Stimulated activated CD4-positive, alpha-beta T cell treated with anti-CD3 and anti-CD28 coated beads, TNF-alpha, amount 100 ng/mL, for 1 hour (primary cell): ENCODE measurements at places on chromosomes 13 and 19.

DNA sequence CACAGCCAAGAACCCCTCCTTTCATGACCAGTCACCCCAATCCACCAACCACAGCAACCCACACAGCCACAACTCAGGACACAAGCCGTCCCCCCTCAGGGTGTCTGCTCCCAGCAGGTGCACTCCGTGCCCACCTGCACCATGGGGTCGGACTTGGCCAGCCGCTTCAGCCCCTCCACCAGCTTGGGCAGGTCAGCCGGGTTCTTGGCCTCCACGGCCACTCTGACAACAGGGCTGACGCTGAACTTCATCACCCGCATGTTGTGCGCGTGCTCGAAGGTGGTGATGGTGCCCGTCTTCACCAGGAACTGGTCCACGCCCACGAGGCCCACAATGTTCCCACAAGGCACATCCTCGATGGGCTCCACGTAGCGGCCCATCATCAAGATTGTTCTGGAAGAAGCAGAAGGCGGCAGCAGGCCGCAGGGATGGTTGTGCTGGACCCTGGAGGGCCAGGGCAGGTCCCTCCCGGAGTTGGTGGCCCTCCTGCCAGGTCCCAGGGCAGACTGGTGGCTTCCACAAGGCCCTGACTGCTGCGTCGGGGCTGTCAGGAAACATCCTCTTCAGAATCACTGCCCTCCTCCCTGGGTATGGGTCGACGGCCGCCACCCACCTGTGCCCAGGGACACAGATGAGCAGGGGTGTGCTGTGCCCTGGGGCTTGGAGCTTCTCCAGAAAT lies 5.5 kb downstream of the EEF2 start:
- DNase-seq, result no peak

- DNase-seq, result no peak
Measured at GRCh38 chr13:73757481-73758233, 376.5 kb downstream of the KLF12 start.

- DNase-seq, result no peak
Measured at GRCh38 chr13:19592657-19593180, 31.4 kb upstream of the TPTE2 start.

- DNase-seq, result peak; percentile 61
Measured at GRCh38 chr19:1266129-1266915, 2.8 kb upstream of the CIRBP start.

- no peak for DNase-seq
Measured at GRCh38 chr19:56769650-56770049, 70.9 kb downstream of the PEG3 start.

DNA sequence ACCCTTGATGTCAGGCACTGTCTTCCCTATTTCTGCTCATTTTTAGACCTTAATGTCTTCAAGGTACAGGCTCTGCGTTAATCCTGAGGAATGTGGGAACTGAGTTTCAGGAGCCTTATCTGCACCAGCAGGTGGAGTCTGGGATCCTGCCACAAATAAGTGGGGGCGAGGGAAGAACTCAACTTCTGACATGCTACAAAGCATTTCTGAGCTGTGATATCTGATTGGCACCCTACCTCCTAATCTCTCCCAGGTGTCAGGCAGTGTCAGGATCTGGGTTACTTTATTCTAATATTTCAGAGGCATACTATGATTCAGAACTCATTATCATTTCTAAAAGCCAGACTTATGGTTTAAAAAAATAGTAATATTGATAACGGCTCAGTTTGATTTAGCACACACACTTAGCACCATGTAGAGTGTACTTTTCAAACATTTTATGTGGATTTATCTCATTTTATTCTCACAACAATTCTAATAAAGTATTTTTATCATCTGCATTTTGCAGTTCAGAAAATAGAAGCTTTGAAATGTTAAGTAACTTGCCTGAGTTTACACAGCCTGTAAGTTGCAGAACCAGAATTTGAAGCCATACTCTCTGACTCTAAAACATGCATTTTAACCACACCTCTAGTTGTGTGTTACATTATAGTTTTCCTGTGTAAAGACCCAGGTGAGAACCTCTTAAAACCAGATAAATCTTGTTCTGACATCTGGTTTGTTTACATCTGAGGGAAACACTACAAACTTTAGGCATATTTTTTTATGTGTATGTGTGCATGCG lies 358.6 kb downstream of the TDRD3 start:
- DNase-seq, result no peak

DNA sequence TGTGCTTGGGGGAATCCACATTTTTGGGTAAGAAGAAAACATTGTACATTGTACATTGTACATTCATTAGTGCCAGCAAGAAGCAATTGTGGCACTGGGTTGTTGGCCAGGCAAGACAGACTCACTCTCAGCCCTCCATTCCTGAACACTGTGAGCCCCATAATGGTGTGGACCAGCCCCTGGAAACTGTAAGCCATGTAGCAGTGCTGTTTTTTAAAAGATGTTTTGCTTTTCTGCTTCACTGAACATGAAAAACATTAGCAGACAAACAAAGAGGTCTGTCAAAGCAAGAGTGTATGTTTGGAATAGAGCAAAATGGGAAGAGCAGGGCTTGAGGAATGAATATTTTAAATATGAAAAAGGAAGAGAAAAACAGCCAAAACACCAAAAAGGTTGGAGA lies 39.1 kb upstream of the IL17D start:
- DNase-seq, result no peak

GRCh38 chr13:98022210-98022609 lies 68.7 kb downstream of the IPO5 start:
- DNase-seq, result no peak

- DNase-seq, result no peak
Measured at GRCh38 chr19:47615714-47616113, 6.8 kb downstream of the BICRA start.

DNA sequence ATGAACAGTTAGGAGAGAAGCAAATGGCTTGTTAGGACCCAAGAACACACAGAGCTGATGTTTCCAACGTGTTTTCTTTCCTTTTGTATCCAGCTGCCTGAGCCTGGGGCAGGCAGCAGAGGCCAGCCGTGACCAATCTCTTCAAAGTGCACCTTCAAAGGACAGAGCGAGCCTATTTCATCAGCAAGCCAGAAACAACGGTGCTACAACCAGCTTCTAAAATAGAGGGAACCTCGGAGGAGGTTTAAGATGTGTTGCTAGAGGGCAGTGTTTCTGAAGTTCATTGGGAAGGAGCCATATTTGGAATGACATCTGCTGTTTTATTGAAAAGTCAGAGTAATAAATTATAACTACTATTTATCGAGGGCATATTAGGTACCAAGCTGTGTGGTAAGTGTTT lies 56.2 kb upstream of the RFC3 start:
- DNase-seq, result no peak

GRCh38 chr13:44710576-44710975 lies 134.4 kb upstream of the TSC22D1 start:
- DNase-seq, result no peak

DNA sequence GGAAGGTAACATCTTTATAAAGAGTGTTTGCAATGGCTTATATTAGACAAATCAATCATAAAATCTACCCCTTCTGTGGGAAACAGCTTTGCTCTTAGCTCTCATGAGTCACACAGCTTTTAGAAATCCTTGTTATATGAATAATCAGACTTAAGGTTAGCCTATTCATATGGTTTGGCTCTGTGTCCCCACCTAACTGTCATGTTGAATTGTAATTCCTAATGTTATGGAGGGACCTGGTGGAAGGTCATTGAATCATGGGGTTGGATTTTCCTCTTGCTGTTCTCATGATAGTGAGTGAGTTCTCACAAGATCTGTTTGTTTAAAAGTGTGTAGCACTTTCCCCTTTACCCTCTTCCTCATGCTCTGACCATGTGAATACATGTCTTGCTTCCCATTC lies 704.2 kb upstream of the KLHL1 start:
- DNase-seq, result no peak
